ENCODE measurements at places on chromosomes 6 and 20.

GRCh38 chr20:33951171-33951570, 42.5 kb upstream of the RALY start:
- no peak for DNase-seq

DNA sequence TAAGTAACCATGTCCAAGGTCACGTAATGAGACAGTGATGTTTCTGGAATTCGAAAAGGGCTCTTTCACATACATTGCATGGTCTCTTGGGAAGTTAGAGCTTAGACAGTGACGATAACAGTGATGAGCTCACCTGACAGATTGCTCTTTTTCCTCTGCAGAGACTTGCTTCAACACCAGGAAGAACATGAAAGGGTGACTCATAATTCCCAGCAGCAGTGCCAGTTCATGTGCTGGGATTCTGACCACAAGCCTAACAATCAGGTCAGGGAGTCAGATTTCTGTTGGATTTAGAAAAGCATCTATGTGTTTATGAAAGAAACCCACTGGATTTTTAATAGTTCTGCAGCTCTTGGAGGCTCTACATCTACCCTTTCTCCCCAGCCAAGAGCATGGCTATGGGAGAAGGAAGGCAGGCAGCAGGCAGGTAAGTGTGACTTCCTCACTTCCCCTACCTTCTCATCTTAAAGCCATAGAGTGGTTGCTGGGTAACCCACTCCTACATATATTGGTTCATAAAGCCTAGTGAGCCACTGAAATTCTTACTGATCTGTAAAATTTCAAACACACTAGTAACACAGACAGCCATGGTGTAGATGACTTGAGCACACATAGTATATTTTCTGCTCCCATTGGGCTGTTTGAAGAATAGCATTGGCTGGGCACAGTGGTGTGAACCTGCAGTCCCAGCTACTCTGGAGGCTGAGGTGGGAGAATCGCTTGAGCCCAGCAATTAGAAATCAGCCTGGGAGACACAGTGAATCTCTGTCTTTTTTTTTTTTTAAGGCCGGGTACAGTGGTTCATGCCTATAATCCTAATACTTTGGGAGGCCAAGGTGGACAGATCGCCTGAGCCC, 44.4 kb upstream of the LOC128125822 start:
- no peak for DNase-seq

DNA sequence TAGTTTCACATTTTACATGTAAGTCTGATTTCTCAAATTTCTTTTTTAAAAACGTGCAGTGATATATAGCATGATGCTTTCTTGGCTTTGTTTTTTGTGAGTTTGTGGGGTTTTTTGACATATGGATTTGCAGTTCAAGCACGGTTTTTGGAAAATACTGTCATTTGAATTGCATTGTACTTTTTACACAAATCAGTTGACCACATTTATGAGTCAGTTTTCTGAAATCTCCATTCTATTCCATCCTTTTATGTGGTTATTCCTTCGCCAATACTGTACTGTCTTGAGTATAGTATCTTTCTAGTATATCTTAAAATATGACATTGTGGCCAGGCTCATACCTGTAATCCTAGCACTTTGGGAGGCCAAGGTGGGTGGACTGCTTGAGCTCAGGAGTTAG, 890.0 kb upstream of the CITED2 start:
- no peak for DNase-seq

- no peak for DNase-seq
These were observed 254.0 kb downstream of the CDC5L start for GRCh38 chr6:44641344-44642031.

DNA sequence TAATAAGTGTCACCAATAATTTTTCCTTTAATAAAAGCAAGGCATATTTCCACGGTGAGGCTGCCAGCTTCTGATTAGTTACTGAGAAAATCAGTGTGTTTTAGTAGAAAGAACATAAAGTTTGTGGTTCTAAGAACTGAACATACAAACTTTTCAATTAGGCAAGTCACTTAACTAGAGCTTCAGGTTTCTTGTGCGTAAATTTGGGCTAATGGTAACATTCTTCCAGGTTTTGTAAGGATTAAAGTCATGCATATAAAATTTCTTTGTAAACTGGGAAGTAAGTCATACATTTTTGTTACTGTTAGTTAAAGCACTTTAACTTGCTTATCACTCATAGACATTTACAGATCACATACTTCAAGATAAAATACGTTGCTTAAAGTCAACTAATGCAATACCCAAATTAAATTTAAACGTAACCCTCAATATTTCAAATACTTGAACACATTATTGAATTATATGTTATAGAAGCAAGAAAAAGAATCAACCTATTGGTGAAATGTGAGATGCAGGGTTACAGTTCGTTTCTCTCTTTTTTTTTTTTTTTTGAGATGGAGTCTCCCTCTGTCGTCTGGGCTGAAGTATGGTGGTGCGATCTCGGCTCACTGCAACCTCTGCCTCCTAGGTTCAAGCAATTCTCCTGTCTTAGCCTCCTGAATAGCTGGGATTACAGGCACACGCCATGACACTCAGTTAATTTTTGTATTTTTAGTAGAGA, 327.3 kb upstream of the NOX3 start:
- DNase-seq = no peak

GRCh38 chr20:63150911-63151531, 64.9 kb downstream of the YTHDF1 start:
- no peak for DNase-seq

DNA sequence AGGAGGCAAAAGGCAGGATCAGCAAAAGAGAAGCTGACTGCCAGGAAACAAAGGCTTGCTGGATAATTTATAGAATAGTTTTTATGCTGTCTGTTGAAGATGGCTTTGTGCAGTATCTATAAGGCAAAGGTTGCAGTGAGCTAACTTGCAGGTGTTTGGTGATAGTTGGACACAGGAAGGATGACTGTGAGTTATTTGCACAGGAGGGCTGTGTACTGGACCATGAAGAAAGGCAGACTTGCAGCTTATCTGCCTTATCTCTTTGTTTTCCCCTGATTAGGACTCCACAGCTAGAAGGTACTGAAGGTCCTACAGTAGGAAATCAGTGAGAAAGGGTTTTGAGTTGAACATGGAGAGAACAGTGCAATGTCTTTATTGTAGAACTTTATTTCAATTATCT, 2.1 kb downstream of the BTN1A1 start:
- DNase-seq = no peak

- no peak for DNase-seq
These were observed 21.8 kb downstream of the FOXA2 start for GRCh38 chr20:22562620-22563019.

- DNase-seq = no peak
These were observed 245.8 kb upstream of the RAB32 start for GRCh38 chr6:146297815-146298214.

- no peak for DNase-seq
These were observed 6.9 kb upstream of the DLL1 start for GRCh38 chr6:170297576-170298330.

GRCh38 chr6:155021680-155022079, 26.6 kb downstream of the TIAM2 start:
- no peak for DNase-seq

DNA sequence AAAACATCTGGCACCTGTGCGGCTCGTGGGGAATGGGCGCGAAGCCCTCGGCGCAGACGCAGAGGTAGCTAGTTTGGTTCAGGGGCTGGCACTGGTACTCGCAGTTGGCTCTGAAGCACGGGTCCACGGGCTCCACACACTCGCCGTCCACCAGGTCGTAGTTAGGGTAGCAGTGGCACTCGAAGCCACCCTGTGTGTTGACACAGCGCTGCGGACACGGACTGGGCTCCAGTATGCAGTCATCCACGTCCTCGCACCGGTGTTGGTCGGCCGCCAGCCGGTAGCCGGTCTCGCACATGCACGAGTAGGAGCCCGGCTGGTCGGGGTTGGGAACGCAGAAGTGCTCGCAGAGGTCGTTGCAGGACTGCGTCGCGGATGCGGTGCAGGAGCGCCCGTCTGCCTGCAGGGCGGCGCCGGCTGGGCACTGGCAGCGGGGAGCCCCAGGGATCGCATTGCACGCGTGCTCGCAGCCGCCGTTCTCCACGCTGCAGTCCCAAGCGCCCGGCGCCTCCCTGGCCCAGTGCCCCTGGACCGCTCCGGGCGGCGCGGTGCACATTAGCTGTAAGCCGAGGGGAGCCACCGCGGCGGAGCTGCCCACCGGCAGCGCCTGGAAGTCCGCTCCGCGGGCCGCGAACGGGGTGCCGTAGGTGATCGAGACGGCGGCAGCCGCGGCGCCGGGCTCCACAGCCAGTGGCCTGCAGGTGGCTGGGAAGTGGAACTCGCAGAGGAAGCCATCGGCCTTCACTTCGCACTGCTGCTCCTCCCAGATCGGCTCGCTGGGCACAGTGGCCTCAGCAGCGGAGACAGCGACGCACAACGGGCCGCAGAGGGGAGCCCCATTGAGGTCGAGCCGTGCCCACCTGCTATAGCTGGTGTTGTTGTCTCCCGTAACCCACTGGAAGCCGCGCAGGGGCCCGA, 930 bp downstream of the THBD start:
- DNase-seq = peak; percentile 13

DNA sequence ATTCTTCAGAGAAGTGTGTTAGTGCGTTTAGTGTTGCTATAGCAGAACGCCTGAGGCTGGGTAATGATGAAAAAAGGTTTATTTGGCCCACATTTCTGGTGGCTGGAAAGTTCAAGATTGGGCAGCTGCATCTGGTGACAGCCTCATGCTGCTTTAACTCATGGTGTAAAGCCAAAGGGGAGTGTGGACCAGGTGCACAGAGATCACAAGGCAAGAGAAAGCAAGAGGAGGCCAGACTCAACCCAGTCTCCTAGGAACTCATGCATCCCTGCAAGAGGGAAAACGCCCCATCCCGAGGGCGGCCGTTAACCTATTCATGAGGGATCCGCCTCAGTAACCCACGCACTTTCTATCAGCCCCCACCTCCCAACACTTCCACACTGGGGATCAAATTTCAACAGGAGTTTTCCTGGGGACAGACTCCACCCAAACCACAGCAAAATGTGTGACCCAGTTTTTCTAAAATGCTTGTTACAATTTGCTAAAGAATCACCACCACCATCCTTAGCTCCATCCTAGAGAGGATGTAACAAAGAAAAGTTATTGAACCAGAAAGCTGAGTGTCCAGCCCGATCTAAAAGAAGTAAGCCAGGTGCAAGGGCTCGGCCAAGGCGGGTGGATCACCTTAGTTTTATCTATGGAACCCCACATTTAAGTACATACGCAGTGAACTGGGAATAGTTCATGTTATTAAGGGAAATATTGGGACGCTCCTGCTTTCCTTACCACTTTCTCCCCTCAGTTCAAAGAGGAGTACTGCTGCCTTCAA, 164.8 kb downstream of the QKI start:
- DNase-seq = no peak

GRCh38 chr6:125732398-125732797, 17.0 kb upstream of the HEY2 start:
- DNase-seq = no peak

DNA sequence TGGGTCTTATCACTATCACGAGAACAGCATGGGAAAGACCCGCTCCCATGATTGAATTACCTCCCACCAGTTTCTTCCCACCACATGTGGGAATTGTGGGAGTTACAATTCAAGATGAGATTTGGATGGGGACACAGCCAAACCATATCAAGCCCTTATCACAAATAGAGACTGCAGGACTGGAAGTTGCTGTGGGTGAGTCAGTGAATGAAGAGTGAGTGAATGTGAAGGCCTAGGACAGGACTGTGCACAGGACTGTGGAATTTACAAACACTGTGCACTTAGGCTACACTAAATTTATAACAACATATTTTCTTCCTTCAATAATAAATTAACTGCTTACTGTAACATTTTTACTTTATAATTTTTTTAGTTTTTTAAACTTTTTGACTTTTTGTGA, 30.2 kb upstream of the BCAS1 start:
- DNase-seq = no peak

All from stimulated activated naive CD8-positive, alpha-beta T cell treated with anti-CD3 and anti-CD28 coated beads, Interleukin-15, amount 100 ng/mL, for 72 hours (primary cell).